Activated CD8-positive, alpha-beta memory T cell treated with anti-CD3 and anti-CD28 coated beads, Interleukin-2, amount 50 U/mL, for 48 hours (primary cell): ENCODE measurements at places on chromosomes 13 and 19.
A peak's percentile ranks its signal among the peaks of the same experiment; 100 is the strongest.

- no peak for DNase-seq
Measured at GRCh38 chr13:22108283-22108942, 437.5 kb downstream of the FGF9 start.

GRCh38 chr13:49502954-49503353 lies 7.2 kb downstream of the PHF11 start:
- no peak for DNase-seq

GRCh38 chr13:107585469-107586180 lies 629.7 kb downstream of the LIG4 start:
- no peak for DNase-seq

- DNase-seq: no peak
Measured at GRCh38 chr13:109151696-109152095, 522.3 kb downstream of the MYO16 start.

- no peak for DNase-seq
Measured at GRCh38 chr19:2255982-2256685, at the start of gene JSRP1. Gene JSRP1, minus strand, starts transcription at chr19:2256417. Its CDS starts 1,103 bp downstream, at chr19:2255314.

DNA sequence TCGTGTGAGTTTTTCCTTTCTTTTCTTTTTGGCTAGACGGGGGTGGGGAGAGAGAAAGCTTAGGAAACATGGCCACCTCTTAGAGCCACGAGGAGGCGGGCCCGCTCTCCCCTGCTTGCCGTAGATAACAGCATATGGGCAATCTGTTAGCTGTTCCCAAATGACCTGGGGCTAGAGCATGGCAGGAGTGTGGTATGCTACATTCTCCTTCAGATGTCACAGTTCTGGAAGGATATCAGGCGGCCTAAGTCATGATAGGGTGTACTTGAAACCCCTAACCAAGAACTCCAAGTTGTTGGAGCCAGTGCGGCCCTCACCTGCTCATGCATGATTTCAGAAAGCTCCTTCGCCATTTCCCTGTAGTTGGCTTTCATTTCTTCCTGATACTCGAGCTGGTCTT lies 44.3 kb upstream of the SLC15A1 start:
- DNase-seq: no peak

- no peak for DNase-seq
Measured at GRCh38 chr13:40141859-40142555, 486.5 kb downstream of the COG6 start.

GRCh38 chr19:16951529-16951928 lies 62.7 kb downstream of the F2RL3 start:
- DNase-seq: no peak

DNA sequence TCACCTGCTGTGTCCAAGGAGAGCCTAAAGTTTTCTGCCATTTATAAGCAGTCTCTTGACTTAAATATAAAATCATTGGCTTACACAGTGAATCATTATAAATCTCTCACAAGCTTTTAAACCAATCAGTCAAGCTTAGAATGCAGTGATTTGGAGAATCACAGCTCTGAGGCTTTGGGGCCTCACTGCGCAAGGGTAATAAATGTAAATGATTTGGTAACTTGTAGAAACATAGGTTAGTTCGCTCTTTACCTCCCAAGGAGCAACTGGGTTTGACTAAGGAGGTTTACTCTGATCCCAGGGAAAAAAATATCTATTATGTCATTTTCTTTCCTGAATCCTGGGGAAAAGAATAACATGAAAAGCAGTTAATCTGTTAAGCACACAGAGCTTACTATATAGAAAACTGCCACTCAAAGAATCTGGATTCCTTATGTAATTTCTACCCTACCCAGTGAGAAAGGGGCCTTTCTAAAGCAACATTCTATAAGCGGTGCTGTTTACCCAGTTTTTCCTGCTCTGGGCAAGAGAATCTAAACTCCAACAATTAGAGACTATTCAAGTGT lies 128.2 kb downstream of the MZT1 start:
- DNase-seq: no peak

GRCh38 chr19:27794494-27795042 lies 1418.4 kb downstream of the UQCRFS1 start:
- DNase-seq: peak; percentile 54

DNA sequence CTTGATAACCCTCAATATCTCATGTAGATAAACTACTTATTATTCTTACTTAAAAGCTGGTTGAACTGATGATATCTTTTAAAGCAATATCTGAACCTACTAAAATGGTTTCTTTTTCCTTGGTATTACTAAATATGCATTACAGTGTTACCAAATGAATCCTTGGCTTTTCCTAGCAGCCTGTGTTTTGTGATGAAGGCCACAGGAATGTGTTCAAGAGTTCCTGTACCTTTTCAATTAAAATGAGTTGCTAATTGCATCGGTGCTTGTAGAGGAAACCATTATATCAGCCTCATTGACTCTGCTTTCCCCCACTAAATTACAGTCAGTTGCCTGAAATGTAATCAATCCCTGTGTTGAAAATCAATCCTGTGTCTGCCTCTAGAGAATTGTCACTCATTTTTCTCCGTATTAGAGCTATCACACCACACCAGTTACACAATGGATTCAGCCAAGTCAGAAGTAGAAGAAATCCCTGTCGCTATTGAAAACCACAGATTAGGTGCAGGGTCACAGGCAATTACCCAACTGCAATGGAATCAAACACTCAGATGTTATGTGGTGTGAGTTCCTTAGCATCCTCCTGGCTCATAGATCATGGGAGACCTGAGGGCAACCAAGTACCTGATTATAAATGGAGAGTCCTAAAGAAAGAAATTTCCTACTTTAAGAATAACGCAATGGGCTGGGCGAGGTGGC lies 13.3 kb downstream of the FAM216B start:
- no peak for DNase-seq

DNA sequence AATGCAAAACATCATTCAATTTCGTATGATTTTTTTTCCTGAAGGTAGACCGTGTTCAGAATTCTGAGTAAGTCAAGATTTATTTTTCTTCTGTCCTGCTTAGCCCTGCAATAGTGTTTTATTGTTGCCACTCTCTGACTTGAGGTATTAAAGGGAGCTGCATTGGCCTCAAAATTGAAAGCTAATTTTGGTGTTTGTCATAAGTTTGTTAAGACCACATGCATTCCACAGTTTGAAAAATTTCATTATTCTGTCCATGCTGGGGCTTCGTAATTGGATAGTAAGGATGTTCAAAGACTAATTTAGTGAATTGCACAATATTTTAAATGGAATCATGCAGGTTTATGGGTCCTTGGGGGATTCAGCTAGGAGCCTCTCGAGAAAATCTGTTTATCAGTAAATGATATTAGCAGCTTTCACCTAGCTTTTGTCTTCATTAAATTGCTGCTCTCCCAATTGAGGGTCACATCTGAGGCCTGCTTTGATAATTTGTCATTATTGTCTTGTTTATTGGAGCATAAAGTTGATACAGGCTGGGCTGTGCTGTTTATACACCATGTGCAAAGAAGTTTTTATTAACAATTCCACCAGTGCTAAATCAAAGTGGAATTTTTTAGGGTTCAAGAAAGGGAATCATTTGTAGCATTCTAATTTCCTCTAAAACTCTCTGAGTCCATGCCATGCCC lies 339.8 kb upstream of the OBI1 start:
- DNase-seq: no peak
